ENCODE measurements at places on chromosomes 1 and 21. TPM values are rescaled to one million over a fixed set of nuclear protein-coding genes. Genes with fewer than 3 reads are reported as not detected.

DNA sequence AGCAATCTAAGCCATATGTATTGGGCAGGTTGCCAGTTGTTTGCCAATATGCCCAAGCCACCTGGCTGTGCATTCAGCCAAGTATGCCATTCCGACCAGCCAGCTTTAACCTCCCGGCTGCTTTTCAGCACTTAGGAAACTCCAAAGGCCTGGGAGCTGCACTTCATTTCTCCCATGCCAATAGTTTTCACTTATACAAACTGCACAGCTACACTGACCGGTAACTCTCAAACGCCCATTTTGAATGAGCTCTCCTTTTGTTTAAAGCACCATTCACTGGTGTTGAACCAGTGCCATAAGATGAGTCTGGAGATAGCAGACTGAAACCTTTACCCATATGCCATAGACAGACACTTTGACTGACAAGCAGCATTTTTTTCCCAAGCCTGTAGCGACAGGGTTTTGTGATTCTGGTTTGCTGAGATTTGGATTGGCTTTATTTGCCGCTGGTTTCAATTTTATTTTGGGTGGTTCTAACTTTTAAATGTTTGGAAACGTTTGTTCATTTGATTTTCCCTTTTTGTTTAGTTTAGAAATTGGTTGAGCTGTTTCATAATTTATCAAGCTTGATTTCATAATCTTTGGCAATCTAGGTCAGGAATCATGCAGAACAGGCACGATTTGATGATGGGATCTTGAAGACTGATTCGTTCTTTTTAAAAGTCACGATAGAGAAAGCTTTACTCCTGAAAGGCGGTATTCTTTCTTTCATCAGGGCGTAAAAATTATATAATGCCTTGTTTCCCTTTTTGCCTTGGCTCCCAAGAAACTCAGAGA, 144.6 kb downstream of the NFIA start:
- DNase-seq: no peak

DNA sequence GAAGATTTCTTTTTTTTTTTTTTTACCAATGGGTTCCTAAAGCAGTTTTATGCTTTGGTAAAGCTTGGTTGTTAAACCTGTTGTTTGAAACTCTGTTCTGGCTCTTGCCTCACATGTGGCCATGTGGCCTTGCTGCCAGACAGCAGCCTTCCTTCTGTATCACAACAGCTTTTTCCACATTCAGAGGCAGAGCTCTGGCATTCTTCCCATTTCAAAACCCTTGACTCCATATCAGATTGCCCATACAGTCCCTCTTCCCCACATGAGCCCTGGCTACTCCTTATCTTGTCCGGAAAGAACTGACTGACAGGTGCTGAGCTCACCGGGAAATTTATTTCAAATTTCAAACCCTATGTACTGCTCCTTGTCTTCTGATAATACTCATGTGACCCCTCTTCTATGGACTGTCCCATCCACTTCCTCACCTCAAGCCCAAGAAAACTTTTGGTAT, 38.5 kb upstream of the LAX1 start:
- no peak for DNase-seq

- DNase-seq: no peak
Measured at GRCh38 chr1:116465845-116466685, 93.0 kb downstream of the ATP1A1 start.

The VWA5B1 gene
- total RNA-seq: 0.31 TPM

DNA sequence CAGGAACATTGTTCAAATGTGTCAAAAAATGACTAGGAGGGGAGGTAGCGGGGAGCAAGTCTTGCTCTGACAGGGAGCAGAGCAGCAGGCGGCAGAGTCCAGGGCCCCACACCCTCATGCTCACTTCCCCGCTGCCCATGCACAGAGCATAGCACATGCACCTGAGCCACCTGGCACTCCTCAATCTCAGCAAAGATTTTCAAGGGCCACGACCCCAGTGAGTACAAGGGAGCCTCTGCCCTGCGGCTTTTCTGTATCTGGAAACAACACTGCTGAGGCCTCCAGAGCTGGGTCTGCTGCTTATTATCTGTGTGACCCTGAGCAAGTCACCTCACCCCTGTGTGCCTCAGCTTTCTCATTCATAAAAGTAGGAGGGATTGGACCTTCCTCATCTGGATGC, 1.1 kb upstream of the GJB3 start:
- no peak for DNase-seq

DNA sequence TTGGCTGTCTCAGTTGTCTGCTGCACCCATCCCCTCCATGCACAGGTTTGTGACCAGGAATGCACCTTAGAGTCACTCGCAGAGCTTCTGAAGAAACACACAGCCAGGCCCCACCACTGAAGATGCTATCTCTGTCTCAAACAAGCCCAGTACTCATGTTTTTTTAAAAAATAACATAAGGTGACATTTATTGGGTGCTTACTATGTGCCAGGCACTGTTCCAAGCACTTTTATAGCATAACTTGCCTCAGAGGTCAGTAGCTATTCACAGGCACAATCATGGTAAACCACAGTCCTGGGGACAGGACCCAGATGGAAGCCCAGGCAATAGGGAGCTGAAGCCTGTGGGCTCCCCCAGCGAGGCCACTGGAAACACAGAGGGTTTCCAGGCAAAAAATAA, 8.8 kb upstream of the ATP13A2 start:
- DNase-seq: no peak

- no peak for DNase-seq
Measured at GRCh38 chr21:42796327-42797062, 82.8 kb downstream of the WDR4 start.

- DNase-seq: no peak
Measured at GRCh38 chr1:11406845-11407244, 72.1 kb upstream of the DISP3 start.

- no peak for DNase-seq
Measured at GRCh38 chr21:41500931-41501381, 7.0 kb downstream of the TMPRSS2 start.

DNA sequence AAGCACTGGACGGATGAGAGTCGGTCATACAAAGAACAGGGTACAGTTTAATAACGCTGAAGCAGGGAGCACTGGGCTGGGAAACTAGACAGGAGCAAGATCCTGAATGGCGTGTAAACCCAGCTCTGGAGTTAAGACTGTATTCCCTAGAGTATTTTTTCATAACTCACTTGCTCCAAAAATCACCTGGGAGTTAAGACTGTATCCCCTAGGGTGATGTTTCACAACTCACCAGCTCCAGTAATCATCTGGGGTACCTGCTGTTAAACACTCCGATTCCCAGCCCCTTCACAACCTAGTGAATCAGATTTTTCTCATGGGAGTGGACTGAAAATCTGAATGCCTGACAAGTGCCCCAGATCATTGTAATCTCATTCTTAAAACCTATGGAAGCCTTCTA, 123.2 kb downstream of the MAB21L3 start:
- no peak for DNase-seq

- DNase-seq: no peak
Measured at GRCh38 chr1:174659823-174660222, 212.1 kb downstream of the GPR52 start.

GRCh38 chr1:226549094-226549936, 751 bp downstream of the STUM start:
- peak; percentile 18 for DNase-seq

DNA sequence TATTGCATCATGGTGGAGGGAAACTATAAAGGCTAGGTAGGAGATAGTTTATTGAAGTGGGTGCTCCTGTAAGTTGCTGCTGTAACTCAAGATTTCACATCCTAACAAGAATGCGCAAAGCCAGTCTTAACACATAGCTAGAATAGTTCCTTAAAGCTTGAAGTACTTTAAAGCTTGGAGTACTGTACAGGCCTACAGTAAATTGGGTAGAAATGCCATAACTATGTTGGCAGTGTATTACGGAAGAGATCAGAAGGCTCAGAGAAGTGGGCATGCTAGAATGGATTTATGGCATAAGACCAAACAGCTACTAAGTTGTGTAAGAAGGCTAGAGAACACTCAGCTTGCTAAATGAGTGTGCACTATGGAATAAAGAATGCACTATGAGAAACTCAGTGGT, 44.5 kb downstream of the DMRTA2 start:
- DNase-seq: no peak

The NCDN gene
- total RNA-seq: 31.3 TPM

DNA sequence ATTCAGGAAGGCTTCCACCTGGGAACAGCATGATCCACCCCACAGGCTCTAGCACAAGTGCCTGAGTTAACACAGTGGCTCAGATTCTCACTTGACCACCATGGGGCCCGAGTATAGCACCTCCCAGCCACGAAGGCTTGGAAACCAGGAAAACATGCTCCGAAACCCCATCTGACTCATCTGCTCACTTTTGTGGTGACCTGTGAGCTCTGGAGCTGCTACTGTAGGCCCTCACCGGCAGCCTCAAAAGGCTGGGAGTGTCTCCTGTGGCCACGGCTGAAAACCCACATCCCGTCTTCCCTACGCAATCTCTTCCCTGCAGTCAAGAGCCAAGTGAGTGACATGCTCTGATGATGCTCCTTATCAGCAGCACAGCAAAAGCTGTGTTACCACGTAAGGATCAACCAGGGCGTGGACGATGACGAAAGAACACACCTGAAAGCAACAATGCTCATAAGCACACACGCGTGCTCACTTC, 81.4 kb downstream of the TGFBR3 start:
- DNase-seq: peak; percentile 85

The ZNF683 gene
- 0.27 TPM for total RNA-seq

- no peak for DNase-seq
Measured at GRCh38 chr1:90405726-90406125, 311.4 kb downstream of the BARHL2 start.

- no peak for DNase-seq
Measured at GRCh38 chr1:54978528-54979326, 1.7 kb upstream of the TMEM61 start.

The CD1B gene
- not detected for total RNA-seq

The KLHDC8A gene
- total RNA-seq: not detected

GRCh38 chr1:56520016-56520601, 59.3 kb downstream of the PLPP3 start:
- DNase-seq: no peak

DNA sequence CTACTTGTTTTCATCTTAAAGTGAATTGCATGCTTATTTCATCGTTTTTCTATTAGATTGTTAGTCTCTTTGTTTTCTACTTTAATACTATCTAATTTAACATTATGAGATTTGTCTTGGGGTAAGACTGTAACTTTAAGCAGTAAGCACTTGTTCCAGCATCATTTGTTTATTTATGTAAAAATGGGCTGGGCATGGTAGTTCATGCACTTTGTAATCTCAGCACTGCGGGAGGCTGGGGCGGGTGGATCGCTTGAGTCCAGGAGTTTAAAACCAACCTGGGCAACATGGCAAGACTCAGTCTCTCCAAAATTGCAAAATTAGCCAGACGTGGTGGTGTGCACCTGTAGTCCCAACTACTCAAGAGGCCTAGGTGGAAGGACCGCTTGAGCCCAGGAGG, 15.3 kb upstream of the PAXBP1 start:
- no peak for DNase-seq

DNA sequence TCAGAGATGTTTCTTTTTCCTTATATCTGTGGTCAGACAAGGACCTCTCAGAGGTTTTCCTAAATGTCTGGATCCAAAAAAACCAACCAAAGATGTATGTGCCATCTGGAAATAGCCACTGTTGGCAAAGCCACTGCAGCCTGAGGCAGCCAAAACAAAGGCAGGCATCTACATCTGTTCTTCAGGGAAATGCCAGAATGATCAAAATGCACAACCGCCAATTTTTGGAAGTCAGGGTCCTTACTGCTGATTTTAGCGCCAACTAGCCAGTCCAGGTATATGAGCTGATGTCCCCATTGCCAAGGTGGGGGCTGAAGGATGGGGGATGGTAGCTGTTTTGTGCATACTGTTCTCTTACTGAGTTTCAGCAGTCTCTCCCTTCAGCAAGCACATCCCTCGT, 45.9 kb downstream of the SYT14 start:
- DNase-seq: no peak

- DNase-seq: no peak
Measured at GRCh38 chr1:20670936-20671335, 9.8 kb upstream of the DDOST start.

The PLA2G2F gene
- not detected for total RNA-seq

The CELA2B gene
- not detected for total RNA-seq

The HRNR gene
- not detected for total RNA-seq

GRCh38 chr1:164683235-164683634, 124.3 kb downstream of the PBX1 start:
- no peak for DNase-seq

The AGT gene
- not detected for total RNA-seq

DNA sequence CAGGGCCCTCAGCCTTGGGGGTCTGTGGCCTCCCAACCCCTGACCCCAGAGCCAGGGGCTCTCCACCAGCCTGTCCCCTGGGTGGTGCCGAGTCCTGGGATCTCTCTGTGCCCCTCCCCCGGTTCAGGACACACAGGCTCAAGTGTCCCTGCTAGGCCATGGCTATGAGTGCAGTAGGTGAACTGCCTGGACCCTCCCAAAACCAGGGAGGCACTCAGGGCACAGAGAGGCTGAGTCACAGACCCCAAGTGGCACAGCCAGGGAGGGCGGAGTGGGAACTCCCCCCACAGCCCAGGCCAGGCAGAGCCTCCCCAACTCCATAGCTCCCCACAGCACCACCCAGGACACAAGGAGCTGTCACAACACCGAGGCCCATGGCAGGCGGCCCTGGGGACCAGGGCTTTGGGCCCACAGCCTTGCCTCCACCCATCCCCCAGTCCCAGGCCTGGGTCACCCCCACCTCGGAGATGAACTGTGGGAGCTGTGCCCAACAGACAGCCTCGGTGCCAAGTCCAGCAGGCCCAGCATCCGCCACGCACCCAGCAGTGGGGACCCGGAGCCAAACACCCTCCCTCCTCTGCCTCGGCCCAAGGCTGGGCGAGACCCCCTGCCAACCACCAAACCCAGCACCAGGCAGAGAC, 3.2 kb downstream of the DVL1 start:
- DNase-seq: no peak

DNA sequence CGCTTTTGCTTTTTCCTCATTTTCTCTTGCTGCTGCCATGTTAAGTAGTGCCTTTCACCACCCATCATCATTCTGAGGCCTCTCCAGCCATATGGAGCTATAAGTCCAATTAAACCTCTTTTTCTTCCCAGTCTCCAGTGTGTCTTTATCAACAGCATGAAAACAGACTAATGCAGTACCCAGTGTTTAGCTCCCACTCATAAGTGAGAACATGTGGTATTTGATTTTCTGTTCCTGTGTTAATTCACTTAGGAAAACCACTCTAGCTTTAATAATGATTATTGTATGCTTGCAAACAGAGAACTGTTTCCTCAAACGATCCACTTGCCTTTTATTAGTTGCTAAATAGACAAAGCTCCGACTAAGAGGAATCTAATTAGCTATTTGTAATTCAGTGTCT, 43.3 kb downstream of the IL23R start:
- no peak for DNase-seq
